ENCODE measurements at places on chromosomes 5 and 9. TPM values are rescaled to one million over a fixed set of nuclear protein-coding genes. Genes with fewer than 3 reads are reported as not detected.

FBXL17 gene
- 15.9 TPM for total RNA-seq

CORO2A gene
- 0.25 TPM for total RNA-seq

ENTREP1 gene
- 17.7 TPM for total RNA-seq

EIF4E1B gene
- total RNA-seq, result not detected

C6 gene
- total RNA-seq, result 4.7 TPM

SPAG8 gene
- total RNA-seq, result 6.7 TPM

TEX48 gene
- total RNA-seq, result not detected

OTULINL gene
- total RNA-seq, result 3.6 TPM

IFNB1 gene
- total RNA-seq, result not detected

CDH10 gene
- total RNA-seq, result not detected

MFAP3 gene
- total RNA-seq, result 22.4 TPM

SPIN1 gene
- total RNA-seq, result 139 TPM

SLC6A18 gene
- not detected for total RNA-seq

IFNA13 gene
- total RNA-seq, result not detected

C9orf152 gene
- total RNA-seq, result not detected

IFNA16 gene
- not detected for total RNA-seq

GPR150 gene
- not detected for total RNA-seq

TTC33 gene
- 24.9 TPM for total RNA-seq

PKD2L2 gene
- total RNA-seq, result not detected

BTNL8 gene
- total RNA-seq, result not detected

FBP1 gene
- 2.9 TPM for total RNA-seq

CTSV gene
- total RNA-seq, result not detected

NR6A1 gene
- 1.00 TPM for total RNA-seq

TXNDC8 gene
- not detected for total RNA-seq

DCAF12 gene
- total RNA-seq, result 22.5 TPM

GRIA1 gene
- 0.28 TPM for total RNA-seq

TMOD1 gene
- total RNA-seq, result 76.9 TPM

GRAMD2B gene
- 25.9 TPM for total RNA-seq

ROPN1L gene
- total RNA-seq, result 1.9 TPM

KLHL3 gene
- total RNA-seq, result 10.8 TPM

ZSWIM6 gene
- 13.8 TPM for total RNA-seq

SLC6A3 gene
- total RNA-seq, result 0.46 TPM

INVS gene
- total RNA-seq, result 23.3 TPM

IFNK gene
- not detected for total RNA-seq

TMC1 gene
- 0.12 TPM for total RNA-seq

SREK1IP1 gene
- total RNA-seq, result 15.8 TPM

TAF11L10 gene
- not detected for total RNA-seq

CCDC187 gene
- 15.7 TPM for total RNA-seq

Measured in ovary (tissue), 10 donors.